SK-N-SH (cell line): ENCODE measurements at places on chromosomes 13 and 19.

GRCh38 chr13:22801402-22802003, 379.3 kb upstream of the SGCG start:
- no peak for DNase-seq

GRCh38 chr13:109836629-109837607, 50.5 kb upstream of the IRS2 start:
- no peak for DNase-seq

DNA sequence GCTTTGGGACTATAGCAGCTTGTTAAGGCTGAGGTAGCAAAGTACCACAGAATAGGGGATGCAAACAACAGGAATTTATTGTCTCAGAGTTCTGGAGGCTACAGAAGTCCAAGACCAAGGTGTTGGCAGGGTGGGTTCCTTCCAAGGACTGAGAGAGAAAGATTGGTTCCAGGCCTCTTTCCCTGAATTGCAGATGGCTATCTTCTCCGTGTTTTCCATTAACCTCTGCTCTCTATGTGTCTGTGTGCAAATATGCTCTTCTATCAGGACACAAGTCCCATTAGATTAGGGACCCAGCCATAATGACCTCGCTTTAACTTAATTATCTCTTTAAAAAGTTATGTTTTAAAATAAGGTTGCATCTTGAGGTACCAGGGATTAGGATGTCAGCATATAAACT, 1732.9 kb upstream of the SLC10A2 start:
- DNase-seq = no peak

GRCh38 chr13:110915874-110916206, 971 bp upstream of the ANKRD10 start:
- DNase-seq = no peak

DNA sequence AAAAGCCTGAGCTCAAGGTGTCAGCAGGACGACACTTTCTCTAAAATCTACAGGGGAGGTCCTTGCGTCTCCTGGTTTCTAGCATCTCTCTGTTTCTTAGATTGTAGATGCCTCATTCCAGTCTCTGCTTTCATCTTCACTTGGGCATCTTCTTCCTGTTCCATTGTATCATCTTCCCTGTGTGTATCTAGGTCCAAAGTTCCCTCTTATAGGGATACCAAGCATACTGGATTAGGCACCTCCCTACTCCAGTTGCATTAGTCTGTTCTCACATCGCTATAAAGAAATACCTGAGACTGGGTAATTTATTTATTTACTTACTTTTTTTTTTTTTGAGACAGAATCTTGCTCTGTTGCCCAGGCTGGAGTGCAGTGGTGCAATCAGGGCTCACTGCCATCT, 91.3 kb upstream of the ABCC4 start:
- DNase-seq = no peak

GRCh38 chr13:113428871-113429607, 24.2 kb downstream of the ADPRHL1 start:
- no peak for DNase-seq

DNA sequence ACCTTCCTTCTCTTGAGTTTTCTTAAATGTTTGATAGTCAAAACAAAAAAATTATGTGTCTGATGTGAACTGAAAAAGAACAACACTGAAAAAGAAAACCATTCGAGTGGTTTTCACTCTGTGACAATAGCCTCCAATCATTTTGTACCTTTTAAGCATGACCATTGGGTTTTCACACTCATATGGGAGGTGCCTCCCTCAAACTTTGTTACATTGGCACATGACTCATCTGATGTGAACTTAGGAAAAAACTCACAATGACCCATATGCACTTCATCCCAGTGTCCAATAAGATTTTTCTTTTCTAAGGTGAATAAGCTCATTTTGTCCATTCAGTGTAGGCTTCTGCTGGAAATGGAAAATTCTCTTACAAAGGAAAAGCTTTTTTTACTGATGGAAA, 66.6 kb upstream of the XPO4 start:
- DNase-seq = no peak

DNA sequence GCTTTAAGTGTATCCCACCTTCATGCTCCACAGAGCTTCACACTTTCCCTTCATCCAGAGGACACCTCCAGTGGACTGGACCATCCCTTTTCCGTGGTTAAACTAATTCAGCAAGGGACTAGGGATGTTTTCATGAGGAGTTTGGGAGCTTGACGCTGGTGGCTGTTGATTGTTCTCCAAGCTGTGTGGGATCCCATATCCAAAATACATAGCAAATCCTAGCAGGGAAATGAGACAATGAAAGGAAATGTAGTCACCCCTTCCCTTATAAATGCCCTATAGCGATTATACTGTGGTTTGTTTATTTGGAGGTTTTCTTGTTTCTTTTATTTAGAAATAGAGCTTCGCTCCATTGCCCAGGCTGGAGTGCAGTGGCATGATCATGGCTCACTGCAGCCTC, 31.6 kb upstream of the DPRX start:
- DNase-seq = no peak

DNA sequence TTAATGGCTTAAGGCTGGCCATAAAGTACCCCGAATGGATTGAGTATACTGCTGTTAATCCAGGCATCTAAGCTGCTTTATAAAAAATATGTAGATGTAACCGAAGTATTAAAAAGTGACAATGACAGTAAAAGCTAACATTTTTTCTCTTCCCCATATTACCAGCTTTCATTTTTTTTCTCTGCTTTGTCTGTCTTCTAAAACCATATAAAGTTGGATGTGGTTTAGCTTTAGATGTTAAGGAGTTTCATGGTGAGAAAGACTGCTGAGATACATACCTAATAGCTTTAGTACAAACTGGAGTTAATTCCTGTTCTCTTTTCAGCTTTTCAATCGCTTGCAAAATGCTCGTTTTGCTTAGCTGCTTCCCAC, 838 bp downstream of the AKAP11 start:
- no peak for DNase-seq

GRCh38 chr13:72852207-72852606, 70.3 kb downstream of the PIBF1 start:
- DNase-seq = no peak

- DNase-seq = no peak
Observed at GRCh38 chr19:33522371-33522662, 726 bp upstream of the PEPD start.

DNA sequence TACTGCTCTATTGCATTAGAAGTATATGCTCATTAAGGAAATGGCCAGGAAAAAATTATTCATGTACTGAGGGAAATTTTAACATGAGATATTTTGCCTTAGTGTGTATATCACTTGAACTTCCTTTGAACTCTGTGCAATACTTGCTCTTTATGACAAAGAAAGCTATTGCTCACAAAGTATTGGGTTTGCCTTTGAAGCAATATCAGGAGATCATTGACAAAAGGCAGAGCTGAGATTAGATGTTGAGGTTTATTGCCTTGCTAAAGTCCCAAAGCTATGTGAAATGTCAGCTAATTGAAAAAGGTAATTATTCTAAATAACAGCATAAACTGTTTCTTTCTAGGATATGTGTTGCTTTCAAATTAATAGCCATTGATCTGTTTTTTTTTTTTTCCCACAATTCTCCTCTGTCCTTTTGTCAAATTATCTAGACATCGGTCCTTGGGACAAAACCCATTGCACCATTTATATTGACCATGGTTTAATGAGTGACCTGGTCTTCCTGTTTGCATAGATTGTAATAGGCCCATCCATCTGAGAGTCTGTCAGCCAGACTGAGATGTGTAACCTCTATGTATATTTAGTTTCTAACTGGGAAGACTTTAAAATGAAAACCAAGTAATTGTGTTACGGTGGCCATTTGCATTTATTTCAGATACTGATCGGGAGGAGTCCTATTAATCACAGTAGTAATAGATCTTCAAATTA, 752.7 kb upstream of the GPC6 start:
- no peak for DNase-seq

GRCh38 chr19:47481460-47482052, 2.5 kb downstream of the KPTN start:
- DNase-seq = no peak

GRCh38 chr19:50233308-50233910, 30.0 kb downstream of the MYH14 start:
- DNase-seq = no peak

DNA sequence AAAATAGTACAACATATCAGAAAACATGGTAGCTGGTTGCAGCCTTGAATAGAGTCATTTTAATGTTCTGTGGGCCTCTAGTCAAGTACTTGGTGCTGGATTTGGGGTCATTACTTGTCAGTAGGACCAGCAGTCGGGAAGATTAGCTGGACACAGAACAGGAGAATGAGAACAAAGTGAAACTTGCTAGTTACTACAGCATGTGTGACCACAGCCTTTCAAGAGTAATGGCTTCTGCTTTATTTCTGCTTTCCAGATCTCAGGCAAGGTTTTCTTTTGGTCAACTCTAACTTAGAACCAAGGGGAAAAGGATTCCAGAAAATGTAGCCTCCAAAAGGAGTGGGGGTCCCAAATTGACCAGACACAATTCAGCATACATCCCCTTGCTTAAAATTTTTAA, 17.1 kb upstream of the VWA8 start:
- DNase-seq = no peak

DNA sequence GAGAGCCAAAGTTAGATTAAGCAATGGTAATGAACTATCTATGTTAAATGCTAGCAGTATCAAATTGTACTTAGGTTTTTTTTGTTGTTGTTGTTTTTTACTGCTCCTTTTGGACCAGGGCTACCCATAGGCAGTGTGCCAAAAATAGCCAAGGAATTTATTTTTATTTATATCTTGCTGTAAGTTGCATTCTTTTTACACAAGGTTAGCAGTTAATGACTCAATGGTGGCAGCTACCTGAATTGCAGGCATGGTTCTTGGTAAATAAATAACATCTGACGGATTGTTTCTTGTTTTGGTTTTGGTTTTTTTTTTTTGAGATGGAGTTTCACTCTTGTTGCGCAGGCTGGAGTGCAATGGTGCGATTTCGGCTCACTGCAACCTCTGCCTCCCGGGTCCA, 194.8 kb upstream of the TSC22D1 start:
- DNase-seq = no peak

GRCh38 chr19:47230054-47230920, 712 bp downstream of the BBC3 start:
- peak; percentile 86 for DNase-seq

DNA sequence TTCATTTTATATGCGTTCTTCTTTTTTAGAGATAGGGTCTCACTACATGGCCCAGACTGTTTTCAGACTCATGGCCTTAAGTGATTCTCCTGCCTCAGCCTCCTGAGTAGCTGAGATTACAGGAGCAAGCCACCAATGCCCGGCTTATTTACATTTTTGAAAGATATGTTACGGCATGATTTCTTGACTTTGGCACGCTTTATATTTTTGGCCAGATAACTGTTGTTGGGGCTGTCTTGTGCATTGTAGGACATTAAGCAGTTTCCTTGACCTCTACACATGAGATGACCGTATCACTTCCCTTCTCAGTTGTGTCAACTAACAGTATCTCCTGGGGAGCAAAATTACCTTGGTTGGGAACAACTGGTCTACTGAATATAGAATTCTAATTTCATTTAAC, 28.9 kb upstream of the CLDN10 start:
- DNase-seq = no peak

- no peak for DNase-seq
Observed at GRCh38 chr13:74111399-74111798, 22.8 kb downstream of the KLF12 start.

- peak; percentile 28 for DNase-seq
Observed at GRCh38 chr19:13718733-13719132, 45.6 kb upstream of the MRI1 start.

GRCh38 chr19:11338569-11339253, 746 bp downstream of the RAB3D start:
- peak; percentile 9 for DNase-seq
